ENCODE measurements at places on chromosomes 5 and 9. TPM values are rescaled to one million over a fixed set of nuclear protein-coding genes. Genes with fewer than 3 reads are reported as not detected.

- peak; percentile 74 for DNase-seq
Observed at GRCh38 chr5:172420235-172420939, 33.9 kb downstream of the SH3PXD2B start.

- DNase-seq = no peak
Observed at GRCh38 chr5:134112726-134113362, 1.6 kb upstream of the TCF7 start.

DNA sequence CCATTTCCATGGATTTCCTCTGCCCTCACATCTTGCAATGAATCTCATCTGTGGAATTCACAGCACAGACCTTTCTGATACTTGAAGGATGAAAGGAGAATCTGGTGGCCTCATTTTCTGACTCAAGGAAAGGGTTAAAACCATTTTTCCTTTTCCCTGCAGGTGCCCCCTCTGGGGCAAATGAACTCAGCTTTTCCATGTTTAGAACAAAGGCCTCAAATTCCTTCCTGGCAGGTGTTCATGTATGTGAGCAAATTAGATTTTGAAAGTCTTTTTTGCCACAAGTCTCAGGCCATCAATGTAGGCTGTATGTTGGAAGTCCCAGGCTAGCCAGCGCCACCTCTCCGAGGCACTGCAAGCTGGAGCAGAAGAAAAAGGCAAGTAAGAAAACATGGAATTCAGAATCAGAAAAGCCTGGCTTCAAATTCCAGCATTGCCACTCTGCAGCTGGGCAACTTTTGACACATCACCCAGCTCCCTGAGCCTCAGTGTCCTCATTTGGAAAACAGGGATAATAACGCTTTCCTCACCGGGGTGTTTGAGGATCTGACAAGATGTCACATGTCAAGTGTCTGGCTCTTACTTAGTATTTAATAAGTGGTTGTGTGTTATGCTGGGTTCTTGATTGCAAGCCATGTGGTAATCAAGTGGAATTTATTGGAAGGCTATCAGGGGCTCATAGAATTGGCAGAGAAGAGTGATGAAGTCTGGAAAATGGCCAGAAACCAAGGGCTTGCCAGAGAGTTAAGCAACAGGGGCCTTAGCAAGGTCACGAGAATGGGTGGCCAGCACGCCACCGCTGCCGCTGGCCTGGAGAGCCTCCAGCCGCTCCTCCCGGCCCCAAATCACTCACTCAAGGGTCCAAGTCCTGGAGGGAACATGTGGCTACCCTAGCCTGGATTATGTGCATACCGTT lies 48.4 kb upstream of the SMIM23 start:
- no peak for DNase-seq

Gene TRMT10B
- 11.3 TPM for polyA plus RNA-seq
